ENCODE measurements at places on chromosomes 1 and 21.

DNA sequence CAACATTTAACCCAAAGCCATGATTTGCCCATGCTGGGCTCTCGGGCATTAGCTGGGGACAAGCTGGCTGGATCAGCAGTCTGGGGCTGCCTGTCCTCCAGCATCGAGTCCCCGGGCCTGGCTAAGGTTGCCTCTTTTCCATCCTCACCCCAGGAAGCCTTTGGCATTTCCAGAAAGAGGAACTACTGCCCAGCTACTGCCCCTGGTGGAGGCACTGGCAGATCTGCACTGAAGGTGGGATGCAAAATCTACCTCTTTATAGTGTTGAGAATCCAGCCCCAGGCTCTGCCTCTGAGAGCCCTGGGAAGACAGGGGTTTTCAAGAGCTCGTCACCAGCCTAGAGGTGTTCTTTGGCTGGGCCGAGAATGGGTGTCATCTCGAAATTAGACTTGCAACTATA lies 635.9 kb downstream of the MATN1 start:
- DNase-seq = no peak

DNA sequence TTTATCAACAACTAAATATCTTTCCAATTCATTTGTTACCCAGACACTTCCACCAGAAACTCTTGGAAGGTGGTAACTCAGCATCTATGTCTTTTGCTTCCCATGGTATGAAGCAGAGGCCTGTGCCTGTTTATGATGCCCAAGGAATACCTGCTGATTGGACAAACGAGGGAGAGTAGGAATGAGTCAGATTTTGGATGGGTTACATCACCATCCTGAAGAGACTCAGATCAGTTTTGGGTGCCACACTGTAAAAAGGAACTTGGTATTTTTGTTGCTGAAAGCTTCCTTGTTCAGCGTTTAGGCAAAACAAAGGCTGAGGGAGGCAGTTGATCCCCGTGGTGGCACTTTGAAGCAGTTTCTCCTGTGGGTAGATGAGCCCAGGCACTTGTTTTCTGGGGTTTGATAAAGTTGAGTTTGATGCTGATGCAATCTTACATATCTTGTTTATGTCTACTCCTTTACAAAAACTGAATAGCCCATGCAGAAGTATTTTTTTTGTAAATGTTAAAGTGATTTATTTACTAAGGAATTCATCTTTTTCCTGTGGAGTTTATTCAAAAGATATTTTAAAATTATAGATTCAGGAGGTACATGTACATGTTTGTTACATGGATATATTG lies 26.7 kb upstream of the CYP4X1 start:
- DNase-seq = no peak

DNA sequence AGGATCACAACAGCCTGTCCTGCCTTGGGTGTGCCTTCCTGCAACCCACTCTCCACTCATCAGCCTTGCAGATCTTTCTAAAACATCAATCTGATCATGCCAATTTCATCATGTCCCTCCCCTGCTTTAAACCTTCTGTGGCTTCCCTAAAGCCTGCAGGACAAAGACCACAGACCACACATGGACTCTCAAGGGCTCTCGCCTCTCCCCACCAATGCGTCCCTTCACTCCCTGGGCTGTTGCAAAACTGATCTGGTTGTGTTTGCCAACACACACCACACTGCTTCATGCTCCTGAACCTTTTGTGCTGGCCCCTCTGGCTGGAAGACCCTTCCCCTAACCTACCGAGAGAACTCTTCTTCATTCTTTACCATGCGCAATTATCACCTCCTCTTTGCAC lies 72.4 kb downstream of the ITPKB start:
- no peak for DNase-seq

DNA sequence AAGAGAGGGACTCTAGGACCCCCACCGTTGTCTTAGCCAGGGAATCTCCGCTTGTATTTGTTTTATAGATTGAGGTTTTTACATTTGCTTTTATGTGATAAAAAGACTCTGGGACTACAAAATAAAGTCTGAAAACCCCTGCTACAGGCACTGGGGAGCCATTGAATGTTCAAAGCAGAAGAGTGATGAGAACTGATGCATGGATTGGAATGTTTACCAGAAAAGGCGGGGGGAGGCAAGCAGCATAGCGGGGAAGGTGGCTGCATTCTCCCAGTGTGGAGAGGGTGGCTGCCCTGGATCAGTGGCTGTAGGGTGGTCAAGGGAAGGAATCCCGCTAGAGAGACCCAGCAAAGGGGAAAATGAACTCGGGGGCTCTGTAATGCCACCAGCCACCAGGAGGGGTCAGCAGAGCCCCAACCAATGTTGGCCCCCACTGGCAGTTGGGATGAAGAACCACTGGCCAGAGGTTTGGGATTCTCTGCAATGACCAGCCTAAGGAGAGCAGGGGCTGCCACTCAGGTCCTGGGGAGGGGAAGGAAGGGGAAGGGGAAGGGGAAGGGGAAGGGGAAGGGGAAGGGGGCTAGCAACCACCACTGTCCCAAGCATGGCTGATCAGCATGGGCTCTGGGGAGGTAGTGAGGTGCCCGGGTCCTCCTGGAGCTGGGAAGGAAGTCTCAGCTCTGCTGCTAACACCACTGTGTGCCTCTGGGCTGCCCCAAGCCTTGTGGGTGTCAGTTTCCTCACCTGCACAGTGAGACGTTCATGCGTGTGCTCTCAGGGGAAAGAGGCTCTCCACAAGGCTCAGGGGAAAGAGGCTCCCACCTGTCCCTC lies 19.2 kb upstream of the PEF1 start:
- DNase-seq = peak; percentile 7

- DNase-seq = no peak
Measured at GRCh38 chr1:45510972-45511527, 10.6 kb downstream of the PRDX1 start.

DNA sequence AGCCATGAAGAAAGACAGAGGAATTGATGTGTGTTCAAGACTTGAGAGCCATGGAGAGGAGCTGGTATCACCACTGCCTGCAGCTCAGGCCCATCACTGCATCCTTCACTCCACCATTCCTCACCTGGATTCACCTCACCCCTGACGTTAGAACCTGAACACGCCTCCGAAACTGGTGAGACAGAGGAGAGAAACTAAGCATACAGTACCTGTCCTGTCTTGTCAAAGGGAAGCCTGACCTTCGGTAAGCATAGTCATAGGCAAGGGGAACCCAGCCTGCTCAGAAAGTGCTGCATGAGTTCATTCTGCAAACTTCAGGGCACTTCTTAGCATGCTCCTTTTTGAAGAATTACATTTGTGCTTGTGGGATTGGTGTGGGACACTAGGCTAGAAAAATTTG lies 425.8 kb downstream of the DSCAM start:
- DNase-seq = no peak

Measured in stimulated activated CD8-positive, alpha-beta memory T cell treated with anti-CD3 and anti-CD28 coated beads, Interleukin-15, amount 100 ng/mL, for 4 hours (primary cell).